ENCODE measurements at places on chromosomes 4 and X.

DNA sequence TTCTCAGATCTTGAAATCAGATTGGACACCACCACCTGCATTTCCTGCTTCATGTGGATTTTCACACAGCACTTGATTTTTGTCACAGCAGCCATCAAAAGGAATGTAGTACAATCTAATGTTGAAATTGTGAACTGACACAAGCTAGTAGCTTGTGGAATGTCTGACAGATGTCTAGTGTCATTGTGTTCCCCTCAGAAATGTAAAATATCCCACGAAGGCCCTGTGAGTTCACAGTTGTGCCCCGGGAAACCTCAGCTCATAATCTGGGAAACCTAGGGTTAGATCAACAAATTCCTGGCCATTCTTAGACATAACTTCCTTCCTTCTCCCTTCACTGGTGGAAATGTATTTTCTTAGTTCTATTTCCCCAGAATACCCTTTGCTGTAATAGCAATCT lies 205.7 kb downstream of the AR start:
- no peak for DNase-seq

- DNase-seq = peak; percentile 23
These were observed at the start of gene SMS for GRCh38 chrX:21940356-21940829. SMS (plus strand) TSS chrX:21940709; CDS start chrX:21940825, 116 bp downstream.

- no peak for DNase-seq
These were observed 389.4 kb downstream of the GALNTL6 start for GRCh38 chr4:172202480-172203076.

- no peak for DNase-seq
These were observed 56.8 kb downstream of the TAPT1 start for GRCh38 chr4:16169490-16169889.

DNA sequence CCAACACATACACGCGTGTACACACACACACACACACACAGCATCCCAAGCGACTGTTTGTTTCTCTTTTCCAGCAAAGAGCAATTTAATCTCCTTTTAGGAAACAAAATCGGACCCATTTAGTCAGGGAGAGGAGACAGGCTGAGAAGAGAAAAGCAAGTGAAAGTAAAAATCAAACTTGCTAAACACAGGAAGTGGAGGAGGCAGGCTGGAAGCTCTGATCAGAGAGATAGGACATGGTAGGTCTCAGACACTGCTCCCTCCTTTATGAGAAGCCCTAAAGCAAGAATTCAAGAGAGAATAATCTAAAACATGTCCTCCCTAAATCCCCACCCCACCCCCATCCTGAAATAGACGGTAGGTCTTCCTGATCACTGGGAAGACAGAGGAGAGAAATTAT lies 62.3 kb downstream of the GPC3 start:
- no peak for DNase-seq

DNA sequence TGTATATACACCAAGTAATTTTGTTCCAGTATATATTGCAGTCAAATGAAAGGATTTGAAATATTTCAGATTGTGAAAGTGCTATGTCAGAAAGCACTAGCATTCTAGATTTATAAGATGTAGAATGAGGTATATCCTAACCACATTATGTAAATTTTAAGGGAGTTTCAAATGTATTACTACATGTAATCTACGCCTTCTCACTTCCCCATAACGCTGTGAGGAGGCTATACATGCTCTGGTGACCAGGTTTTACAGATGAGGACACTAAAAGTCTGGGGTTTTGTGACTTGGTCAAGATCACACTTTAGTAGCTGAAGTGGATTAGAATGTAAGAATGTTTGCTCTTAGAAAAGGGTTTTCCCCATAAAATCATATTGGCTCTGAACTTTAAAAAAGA lies 8.1 kb downstream of the ENPEP start:
- DNase-seq = no peak

GRCh38 chrX:45851434-45851991 lies 650.8 kb upstream of the DIPK2B start:
- DNase-seq = peak; percentile 26

GRCh38 chr4:53479736-53480525 lies 102.5 kb downstream of the FIP1L1 start:
- DNase-seq = no peak

- DNase-seq = no peak
These were observed 257.5 kb upstream of the ANKRD50 start for GRCh38 chr4:124970011-124970410.

GRCh38 chr4:124684301-124684700 lies 28.2 kb downstream of the ANKRD50 start:
- DNase-seq = no peak

DNA sequence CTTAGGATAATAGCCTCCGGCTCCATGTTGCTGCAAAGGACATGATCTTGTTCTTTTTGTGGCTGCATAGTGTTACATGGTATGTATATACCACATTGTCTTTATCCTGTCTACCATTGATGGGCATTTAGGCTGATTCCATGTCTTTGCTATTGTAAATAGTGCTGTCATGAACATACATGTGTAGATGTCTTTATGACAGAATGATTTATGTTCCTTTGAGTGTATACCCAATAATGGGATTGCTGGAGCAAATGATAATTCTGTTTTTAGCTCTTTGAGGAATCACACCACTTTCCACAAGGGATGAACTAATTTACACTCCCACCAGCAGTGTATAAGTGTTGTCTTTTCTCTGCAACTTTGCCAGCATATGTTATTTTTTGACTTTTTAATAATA lies 4.6 kb downstream of the RAB33B start:
- DNase-seq = no peak

DNA sequence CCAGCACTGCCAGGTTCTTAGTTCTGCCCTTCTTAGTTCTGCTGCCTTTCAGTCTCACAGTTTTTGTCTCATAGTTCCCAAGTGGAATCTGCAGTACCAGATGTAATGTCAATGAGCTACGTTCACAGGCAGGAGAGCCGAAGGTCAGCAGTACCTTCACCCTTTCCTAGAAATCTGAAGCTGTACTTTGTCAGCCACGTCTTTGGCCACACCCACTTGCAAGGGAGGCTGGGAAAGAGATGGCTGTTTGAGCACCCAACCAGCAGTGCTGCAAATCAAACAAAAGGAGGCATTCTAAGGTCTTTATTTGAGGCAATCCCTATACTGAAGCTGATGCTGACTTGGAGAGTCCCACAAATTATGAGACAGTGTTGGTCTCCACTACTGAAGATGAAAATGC lies 199.1 kb upstream of the NPY2R start:
- DNase-seq = no peak

GRCh38 chr4:118289794-118290193 lies 63.0 kb downstream of the PRSS12 start:
- no peak for DNase-seq

DNA sequence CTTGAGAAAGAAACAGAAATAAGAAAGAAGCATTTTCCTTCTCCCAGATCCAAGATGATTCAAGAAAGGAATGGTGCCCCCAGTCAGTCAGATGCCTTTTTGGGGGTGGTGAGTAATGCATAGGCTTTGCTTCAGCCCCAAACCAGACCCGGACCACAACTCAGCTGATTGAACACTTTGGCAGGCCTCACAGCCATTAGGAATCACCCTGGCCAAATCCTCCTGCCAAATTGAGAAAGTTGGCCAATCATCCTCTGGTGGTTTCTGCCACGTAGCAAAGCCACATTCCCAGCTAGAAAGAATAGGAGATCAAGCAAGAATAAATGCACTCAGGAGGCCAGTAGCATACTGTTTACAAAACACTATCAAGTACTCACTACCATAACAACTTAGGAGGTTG lies 33.7 kb downstream of the FRMD7 start:
- no peak for DNase-seq

- no peak for DNase-seq
These were observed 70.5 kb upstream of the MXD4 start for GRCh38 chr4:2332201-2332975.

- DNase-seq = no peak
These were observed 72.3 kb upstream of the GRID2 start for GRCh38 chr4:92231511-92231910.

DNA sequence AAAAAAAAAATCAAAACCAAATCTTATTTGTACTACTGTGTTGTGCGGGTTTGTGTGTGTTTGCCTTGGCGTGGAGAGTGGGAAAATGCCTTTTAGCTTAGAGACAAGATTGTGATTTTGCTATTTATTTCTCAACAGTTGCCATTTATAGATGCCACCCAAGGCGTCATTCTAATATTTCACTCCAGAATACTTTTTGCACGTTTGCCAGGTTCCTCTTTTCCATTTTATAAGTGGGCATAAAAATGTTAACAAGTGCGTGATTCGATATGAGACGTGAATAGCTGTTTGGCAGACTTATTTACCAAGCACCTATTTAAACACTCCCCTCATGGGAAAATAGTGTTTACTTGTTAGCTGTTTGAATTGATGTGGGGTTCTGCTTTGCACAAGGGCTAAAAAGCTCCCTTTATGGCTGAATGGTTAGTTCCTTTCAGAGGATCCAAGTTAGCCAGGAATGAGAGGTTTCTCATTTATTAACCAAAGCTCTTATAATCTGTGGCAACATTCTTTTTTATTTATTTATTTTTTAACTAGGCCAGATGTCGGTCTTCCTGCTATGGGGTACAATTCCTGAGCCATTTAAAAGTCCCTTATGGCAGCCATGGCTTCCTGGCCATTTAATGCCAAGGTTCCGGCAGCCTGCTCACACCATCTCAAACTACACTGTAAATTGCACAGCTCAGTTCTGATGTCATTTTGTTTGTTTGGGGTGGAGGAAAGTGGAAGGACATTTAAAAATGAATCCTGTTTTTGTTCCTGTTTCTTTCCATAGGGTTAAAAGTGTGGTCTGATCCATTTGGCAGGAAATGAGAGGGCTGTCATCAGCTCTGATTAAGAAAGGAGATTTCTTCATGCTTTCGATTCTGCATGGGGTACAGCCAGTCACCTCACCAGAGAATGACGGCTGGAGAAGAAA lies 14.6 kb downstream of the SMIM20 start:
- no peak for DNase-seq

GRCh38 chr4:110483516-110483915 lies 7.6 kb downstream of the ENPEP start:
- no peak for DNase-seq

DNA sequence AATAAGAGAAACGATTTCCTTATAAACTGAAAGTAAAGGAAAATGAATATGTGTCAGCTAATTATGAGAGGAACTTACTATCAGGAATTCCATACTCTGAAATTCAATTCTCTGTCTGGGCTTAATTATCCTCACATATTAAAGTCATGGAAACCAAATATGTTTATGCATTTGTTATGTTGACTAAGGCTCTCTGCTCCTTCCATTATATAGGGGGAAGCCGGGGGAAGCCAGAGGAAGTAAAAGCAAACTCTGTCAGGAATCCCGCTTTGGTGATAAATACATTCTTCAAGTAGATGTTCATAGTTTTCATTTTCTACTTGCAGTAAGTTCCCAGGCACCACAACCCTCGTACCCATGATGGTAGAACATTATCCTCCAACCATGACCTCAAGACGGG lies 142.8 kb upstream of the VCX2 start:
- DNase-seq = no peak

DNA sequence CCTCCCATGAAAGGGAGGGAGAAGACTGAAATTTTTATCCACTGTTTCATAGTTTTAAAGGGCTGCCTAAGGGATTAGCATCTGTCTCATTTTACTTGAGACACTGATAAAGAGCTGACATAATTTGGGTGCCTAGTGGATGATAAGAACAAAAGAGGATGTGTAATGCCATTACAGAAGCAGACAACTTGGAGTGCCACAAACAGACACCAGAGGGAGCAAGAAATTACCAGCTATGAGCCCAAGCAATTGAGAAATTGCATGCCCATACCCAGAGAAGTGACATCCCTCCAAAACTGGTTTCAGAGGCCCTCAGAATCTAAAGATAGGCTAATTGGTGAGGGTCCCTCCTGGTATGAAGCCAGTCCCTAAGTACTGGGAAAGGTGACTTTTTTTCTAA lies 38.5 kb upstream of the POU3F4 start:
- DNase-seq = no peak

All from stimulated activated CD8-positive, alpha-beta memory T cell treated with anti-CD3 and anti-CD28 coated beads, Interleukin-15, amount 100 ng/mL, for 24 hours (primary cell).